ENCODE measurements at places on chromosomes 2 and 18. TPM values are rescaled to one million over a fixed set of nuclear protein-coding genes. Genes with fewer than 3 reads are reported as not detected.

PECR gene
- 15.3 TPM for total RNA-seq

NPPC gene
- 0.41 TPM for total RNA-seq

OBSL1 gene
- 26.1 TPM for total RNA-seq

CCDC85A gene
- 0.12 TPM for total RNA-seq

NCKAP5 gene
- 1.4 TPM for total RNA-seq

TMEM237 gene
- 19.5 TPM for total RNA-seq

MTIF2 gene
- 50.7 TPM for total RNA-seq

ANKRD29 gene
- total RNA-seq: 16.7 TPM

All from A549 treated with ZK216348 at 1 μM for 4 hours (cell line).